Left kidney (tissue), 8 donors: ENCODE measurements at places on chromosomes 6 and 20. TPM values are rescaled to one million over a fixed set of nuclear protein-coding genes. Genes with fewer than 3 reads are reported as not detected.

KAT14 gene
- 34.5 TPM for polyA plus RNA-seq

ZNF341 gene
- polyA plus RNA-seq, result 3.0 TPM

BPIFB4 gene
- polyA plus RNA-seq, result not detected

ZNF318 gene
- 38.1 TPM for polyA plus RNA-seq

EYS gene
- 0.96 TPM for polyA plus RNA-seq

FIG4 gene
- polyA plus RNA-seq, result 25.8 TPM

IL17A gene
- polyA plus RNA-seq, result not detected

MDFI gene
- 31.4 TPM for polyA plus RNA-seq

DAAM2 gene
- polyA plus RNA-seq, result 26.2 TPM

KIAA0408 gene
- 4.4 TPM for polyA plus RNA-seq

ZSCAN23 gene
- polyA plus RNA-seq, result 16.5 TPM

RUNX2 gene
- 2.5 TPM for polyA plus RNA-seq

LPA gene
- polyA plus RNA-seq, result 0.30 TPM

MAP1LC3A gene
- polyA plus RNA-seq, result 14.2 TPM
